Globus pallidus (tissue), 1 donor: ENCODE measurements at places on chromosomes 12 and 14.

- DNase-seq, result no peak
These were observed 89.7 kb downstream of the NRXN3 start for GRCh38 chr14:78259831-78260230.

DNA sequence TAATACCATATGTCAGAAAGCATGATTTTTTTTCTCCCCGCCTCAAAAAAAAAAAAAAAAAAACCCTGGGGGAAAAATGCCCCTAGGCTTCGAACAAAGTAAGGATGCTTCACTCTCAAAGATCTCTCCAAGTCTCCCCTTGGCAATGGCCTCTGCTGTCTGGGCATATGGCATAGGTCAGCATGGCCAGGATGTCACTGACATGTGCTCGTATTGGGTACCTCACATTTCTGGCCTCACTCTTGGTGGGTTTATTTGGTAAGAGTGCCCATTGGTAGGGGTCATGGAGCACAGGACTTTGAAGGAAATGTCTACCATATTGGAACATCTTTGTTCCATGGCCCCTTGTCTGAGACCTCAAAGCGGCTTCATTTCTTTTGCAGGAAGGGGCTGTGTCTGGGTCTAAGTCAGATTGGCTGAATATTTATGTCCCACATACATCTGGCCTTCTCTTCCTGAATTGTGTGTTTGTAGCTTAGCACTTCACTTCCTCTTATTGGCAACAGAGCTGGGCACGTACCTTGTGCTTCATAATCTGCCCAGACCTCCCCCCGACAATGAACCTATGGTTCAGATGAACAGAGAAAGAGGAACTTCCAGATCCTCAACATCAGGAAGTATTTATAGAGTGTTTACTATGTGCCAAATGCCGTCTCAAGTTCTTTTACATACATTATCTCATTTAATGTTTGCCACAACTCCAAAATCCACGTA, 36.3 kb upstream of the OAS1 start:
- DNase-seq, result peak; percentile 8

- no peak for DNase-seq
These were observed 19.0 kb upstream of the RAB3IP start for GRCh38 chr12:69719336-69720316.

DNA sequence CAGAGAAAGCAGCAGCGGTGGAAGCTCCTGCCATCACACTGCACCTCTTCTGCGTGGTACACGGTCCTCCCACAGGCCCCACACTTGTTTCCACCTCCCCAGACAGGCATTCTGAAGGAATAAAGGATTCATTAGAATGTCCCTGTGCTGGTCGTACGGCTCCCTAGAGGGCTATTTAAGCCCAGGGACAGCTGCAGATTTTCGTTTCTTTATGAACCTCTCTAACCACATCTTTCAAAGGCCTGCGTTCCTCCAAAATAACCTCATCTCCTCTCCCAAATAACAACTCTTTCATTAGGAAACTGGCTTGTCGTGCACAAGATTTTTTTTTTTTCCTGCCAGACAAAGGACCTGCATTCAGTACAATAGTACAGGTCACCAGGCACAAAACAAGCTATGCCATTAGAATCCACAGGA, 12.7 kb downstream of the CSRP2 start:
- no peak for DNase-seq

- DNase-seq, result no peak
These were observed 61.2 kb upstream of the DIO3 start for GRCh38 chr14:101500061-101500460.

- DNase-seq, result no peak
These were observed 5.7 kb upstream of the MLF2 start for GRCh38 chr12:6758506-6759095.

- no peak for DNase-seq
These were observed 14.9 kb downstream of the GIT2 start for GRCh38 chr12:109981311-109981710.

DNA sequence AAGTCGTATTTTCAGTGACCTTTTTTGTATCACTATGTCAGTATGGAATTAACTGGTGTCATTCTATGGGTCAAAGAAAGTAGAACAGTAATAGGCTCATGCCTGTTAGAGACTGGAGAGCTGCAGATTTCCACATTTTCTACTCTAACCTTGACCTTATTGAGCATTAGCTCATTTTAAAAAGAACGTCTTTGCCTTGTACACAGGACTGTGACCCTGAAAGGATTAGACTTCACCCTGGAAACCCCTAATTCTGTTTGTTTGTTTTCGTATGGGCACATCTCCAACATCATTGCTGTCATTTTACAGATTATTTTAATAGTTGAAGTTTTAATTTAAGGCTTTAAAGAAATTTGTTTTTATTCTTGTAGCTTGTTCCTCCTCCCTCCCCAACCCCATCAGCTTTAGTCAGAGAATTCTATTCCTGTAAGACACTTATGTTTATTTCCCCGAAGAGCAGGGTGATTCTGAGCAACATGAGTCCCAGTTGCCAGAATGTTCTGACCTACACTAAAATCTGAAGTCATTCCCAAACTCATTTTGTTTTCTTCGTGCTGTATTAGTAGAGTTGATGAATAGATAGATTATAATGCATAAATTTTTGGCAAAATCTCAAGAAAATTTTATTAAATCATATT, 451.3 kb downstream of the FOXG1 start:
- no peak for DNase-seq

DNA sequence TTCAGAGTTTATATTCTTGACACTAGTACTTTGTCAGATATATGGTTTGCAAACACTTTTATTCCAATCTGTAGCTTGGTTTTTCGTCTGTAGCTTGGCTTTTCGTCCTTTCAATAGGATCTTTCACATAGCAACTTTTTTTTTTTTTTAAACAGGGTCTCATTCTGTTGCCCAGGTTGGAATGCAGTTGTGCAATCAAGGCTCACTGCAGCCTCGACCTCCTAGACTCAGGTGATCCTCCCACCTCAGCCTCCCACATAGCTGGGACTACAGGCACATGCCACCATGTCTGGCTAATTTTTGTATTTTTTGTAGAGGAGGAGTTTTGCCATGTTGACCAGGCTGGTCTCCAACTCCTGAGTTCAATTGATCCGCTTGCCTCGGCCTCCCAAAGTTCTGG, 460.4 kb upstream of the SOX5 start:
- DNase-seq, result no peak

DNA sequence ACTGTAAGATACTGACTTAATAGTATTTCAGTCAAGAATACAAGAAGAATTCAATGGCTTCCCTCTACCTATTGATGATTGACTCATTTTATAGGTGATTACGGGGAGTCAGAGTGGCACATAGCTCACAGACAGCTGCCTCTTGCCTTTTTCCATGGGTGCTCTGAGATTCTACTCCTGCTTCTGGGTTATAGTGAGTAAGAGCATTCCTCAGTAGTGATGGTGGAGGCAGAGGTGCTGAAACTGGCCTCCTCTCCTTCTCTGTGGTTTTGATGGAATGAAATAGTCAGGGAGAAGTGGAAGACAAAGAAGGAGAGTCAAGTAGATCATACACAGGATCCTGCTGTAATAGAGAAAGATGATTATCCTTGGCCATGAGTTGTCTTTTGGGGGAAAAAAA, 438.2 kb upstream of the FAR2 start:
- no peak for DNase-seq

GRCh38 chr12:106234449-106234848, 13.4 kb downstream of the CKAP4 start:
- no peak for DNase-seq

DNA sequence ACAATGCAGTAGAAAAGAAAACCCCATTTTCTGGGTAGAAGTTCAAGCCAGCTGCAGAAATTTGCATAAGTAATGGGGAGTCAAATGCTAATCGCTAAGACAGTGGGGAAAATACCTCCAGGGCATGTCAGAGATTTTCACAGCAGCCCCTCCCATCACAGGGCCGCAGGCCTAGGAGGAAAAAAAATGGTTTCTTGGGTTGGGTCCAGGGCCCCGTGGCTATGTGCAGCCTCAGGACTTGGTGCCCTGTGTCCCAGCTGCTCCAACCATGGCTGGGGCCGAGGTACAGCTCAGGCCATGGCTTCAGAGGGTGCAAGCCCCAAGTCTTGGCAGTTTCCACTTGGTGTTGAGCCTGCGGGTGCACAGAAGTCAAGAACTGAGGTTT, 14.6 kb downstream of the OR10P1 start:
- no peak for DNase-seq

DNA sequence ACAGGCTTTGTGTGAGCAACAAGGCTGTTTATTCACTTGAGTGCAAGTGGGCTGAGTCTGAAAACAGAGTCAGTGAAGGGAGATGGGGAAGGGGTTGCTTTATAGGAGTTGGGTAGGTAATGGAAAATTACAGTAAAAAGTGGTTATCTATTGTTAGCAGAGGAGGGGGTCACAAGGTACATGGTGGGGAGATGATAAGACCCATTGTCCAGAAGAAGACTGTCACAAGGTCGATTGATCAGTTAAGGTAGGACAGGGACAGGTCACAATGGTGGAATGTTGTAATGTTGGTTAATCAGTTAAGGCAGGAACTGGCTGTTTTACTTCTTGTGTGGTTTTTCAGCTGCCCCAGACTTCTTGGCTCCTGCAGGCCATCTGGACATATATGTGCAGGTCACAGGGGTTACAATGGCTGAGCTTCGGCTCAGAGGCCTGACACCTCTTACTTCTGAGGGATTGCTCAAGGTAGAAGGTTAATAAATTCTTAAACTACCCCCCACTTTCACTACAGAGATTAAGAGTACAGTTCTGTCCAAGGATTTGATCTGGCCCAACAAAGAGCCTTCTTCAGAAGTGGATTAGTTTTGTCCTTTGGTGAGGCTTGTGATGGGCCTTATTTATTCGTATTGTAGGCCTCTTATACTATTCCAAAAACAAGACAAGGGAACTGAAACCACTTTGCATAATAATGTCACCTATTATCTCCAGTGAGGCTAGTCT, 13.8 kb upstream of the DHRS4 start:
- no peak for DNase-seq
